ENCODE measurements at places on chromosomes 1 and 21.

GRCh38 chr1:156050376-156050775 is 3.2 kb downstream of the UBQLN4 start:
- DNase-seq, result no peak

DNA sequence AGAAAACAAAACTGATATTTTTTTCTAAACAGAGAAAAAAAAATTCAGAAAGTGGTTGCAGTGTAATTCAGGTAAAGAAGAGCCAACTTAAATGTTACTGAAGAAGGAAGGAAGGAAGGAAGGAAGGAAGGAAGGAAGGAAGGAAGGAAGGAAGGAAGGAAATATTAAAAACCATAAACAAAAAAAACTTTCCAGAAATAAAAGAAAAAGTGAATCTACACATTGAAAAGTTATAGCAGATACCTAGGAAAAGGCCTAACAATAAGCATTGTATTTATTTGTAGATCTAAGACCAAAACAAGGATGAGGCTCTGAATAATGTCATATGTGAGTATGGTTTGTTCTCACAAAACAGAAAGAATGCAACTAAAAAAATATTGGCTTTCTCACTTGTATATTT is 345.4 kb upstream of the NR5A2 start:
- no peak for DNase-seq

DNA sequence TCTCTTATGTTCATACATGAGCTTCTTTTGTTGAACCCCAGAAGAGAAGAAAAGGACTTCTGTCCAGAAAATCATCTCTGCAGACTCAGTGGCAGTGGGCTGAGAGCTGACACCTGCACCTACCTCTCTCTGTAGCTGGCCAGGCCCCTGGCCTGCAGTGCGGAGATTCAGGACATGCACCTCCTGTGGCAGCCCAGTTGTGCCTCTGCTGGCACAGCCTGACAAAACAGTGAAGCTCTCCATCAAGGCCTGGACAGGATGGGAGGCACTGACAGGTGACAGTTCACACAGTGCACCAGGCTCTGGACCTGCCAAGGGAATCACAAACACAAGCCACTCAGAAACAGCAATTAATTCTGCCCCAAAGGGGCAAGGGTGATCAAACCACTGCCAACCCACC is 88.8 kb downstream of the TGFBR3 start:
- no peak for DNase-seq

DNA sequence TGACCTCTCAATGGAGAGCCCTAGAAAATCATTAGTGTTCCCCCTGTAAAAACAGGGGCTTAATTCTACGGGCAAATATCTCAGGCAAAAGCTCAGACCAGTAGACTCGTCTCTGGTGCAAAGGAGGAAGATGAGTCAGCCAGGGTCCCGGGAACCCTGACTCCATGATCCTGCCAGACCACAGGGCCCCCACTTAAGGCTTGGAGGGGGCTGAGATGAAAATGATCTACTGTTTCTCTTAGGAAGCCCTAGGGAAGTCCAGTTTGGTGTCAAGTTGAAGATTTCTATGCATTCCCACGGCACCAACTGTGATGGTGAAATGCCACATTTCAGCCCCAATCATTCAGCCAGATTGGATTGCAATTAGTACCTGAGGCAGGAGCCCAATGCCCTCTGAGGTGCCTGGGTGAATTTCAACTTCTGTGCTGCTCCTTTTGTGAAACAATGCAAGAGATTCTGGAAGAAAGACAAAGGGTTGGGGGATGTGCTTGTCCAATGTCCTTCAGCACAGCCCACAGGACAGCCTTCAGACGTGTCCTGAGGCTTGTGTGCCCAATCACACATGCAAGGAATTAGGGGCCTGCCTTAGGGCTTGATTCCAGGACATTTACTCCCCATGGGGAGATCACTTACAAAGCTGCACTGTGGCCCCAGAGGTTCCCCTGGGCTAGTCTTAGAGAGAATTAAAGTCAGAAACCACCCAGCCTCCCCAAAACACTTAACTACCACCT is 18.1 kb downstream of the NAV1 start:
- DNase-seq, result no peak

DNA sequence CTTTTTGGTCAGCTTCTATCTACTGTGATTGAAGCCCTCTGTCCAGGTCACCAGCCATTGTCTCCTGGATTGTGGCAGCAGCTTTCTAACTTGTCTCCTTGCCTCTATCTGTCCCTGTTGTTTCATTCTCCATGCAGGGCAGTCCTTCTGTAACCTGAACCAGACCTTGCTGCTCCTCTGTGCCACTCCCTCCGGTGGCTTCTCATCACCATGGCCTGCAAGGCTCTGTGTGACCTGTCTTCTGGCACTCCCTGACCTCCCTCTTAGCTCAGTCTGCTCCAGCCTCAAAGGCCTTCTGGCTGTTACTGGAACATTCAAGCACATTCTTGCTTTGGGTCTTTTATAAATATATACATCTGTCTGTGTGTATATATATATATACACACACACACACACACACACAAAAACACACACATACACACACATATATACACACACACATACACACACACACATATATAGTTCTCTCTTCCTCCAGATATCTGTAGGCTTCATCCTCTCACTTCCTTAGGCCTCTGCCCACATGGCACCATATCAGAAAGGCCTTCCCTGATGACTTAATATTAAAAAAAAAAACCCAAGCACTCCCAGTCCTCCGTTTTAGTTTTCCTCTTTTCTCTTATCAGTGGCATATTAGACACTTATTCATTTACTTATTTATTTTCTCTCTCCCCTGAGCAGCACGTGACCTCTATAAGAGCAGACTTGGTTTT is 21.2 kb upstream of the JUN start:
- no peak for DNase-seq

DNA sequence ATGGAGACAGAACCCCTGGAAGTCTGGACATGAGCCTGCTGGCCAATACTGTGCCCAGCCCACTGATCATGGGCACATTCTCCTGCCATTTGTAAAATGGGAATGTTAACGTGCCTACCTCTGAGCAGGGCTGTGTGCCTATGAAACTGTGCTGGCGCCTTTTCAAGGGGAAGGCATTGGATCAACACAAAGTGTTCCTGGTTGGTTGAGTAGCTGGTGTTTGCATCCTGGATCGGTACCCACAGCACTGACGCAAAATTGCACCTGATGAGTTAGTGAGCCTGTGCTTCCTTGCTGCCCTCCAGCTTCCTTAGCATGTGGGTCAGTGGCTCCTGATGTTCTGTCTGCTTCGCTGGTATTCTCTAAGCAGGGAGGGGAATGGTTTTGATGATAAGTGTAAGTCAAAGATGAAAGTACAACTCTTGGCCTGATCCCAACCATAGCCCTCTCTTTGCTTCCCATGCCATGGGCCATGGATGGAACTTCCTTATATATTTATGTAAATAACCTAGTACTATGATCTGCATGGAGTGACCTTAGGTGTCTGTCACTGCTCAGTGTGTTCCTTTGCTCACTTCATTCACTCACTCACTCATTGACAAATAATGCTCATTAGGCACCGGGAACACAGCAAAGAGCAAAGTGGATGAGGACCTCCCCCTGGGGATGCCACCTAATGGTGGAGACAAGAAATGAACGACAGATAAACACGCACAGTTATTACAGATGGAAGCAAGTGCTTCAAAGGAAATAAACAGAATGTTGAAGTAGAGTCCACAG is 22.7 kb downstream of the MAB21L3 start:
- DNase-seq, result no peak

DNA sequence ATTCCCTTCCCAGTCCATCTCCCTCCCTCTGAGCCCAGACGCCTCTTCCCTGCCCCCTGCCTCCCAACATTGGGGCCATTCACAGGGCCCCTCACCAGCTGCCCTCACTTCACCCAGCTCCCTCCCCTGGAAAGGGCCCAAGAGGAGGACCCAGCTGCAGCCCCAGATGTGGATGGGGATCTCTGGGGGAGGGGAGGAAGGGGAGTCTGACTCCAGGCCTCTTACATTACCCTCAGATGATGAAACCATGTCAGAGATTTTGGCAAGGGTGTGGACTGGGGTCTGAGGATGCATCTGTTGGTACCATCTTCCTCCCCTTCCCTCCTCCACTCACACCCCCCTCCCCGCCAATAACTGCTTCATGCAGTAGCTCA is 1.1 kb upstream of the KIF21B start:
- DNase-seq, result no peak

GRCh38 chr1:102842606-102843005 is 265.7 kb downstream of the COL11A1 start:
- no peak for DNase-seq

- no peak for DNase-seq
Observed at GRCh38 chr1:3921765-3922164, 21.7 kb upstream of the C1orf174 start.

- no peak for DNase-seq
Observed at GRCh38 chr1:65422241-65423203, 2.1 kb downstream of the LEPR start.

DNA sequence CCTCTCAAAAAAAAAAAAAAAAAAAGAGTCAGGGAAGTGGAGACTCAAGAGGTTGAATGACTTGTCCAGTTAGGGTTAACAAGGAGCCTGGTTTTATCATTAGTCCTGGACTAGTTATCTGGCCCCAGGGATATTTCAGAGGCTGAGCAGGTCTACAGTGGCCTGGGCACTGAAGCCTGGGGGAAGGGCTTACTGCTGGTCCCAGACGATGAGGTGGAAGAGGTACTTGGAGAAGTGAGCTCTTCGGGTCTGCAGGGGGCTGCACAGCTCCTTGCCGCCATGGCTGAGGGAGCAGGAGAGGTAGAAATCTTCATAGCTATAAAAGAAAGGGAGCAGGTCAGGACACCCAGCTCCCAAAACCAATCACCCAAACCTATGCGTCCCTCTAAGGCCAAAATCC is 40.1 kb downstream of the PIK3C2B start:
- no peak for DNase-seq

GRCh38 chr1:88324899-88325298 is 359.2 kb upstream of the PKN2 start:
- DNase-seq, result no peak

- DNase-seq, result no peak
Observed at GRCh38 chr1:94634977-94635416, 93.4 kb upstream of the F3 start.

- no peak for DNase-seq
Observed at GRCh38 chr1:116987256-116987555, 14.4 kb upstream of the CD101 start.

GRCh38 chr1:41455479-41456332 is 28.8 kb downstream of the EDN2 start:
- DNase-seq, result no peak

- no peak for DNase-seq
Observed at GRCh38 chr21:36904093-36904666, 62.3 kb downstream of the HLCS start.

DNA sequence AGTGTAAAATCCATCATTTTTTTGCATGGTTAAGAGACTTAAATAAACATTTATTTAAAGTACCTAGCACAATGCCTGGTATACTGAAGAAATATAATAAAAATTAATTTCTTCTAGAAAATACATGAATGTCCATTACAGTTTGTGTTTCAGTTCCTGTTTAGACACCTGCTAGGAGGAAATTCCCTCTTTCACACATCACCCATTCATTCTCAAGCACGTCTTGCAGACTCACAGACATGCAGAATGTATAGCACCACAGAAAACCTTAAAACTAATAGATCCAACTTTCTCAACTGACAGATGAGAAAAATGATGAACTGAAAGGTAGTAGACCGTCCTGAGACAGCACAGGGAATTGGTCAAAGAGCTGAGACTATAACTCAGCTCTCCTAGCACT is 172.2 kb upstream of the C8B start:
- no peak for DNase-seq

Data from BJ (cell line).